Natural killer cell treated with Interleukin-12 subunit alpha and Interleukin-12 subunit beta and Interleukin-15 and Interleukin-18, amount 100 ng/mL, for 72 hours (primary cell): ENCODE measurements at places on chromosomes 3 and 15. TPM values are rescaled to one million over a fixed set of nuclear protein-coding genes. Genes with fewer than 3 reads are reported as not detected.
A peak's percentile ranks its signal among the peaks of the same experiment; 100 is the strongest.

DNA sequence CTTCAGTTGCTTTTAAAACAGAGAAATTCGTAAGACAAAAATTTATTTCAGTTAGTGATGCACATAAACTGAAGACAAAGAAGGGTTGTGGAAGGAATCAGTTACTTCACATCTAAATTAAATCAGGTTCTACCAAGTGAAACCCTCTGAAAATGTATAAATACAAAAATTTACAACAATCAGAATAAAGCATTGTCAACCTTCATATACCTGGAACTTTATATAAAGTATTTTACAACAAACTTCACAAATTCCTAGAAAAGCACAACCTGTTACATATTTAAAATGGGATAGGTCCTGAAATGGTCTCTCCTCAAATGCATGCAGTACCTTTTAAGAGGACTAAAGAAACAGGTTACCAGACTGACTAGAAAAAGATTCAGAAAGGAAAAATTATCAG is 26.9 kb downstream of the ATOSA start:
- H3K27me3 ChIP-seq, result no peaks in the 10 kb centered on the region
- H3K27ac ChIP-seq, result peak overlapping the region; percentile 58
- peak overlapping the region; percentile 71 for H3K4me3 ChIP-seq

- H3K27ac ChIP-seq, result no peak overlapping the region
- no peaks in the 10 kb centered on the region for H3K36me3 ChIP-seq
- no peak for DNase-seq
- no peak overlapping the region for H3K4me3 ChIP-seq
These were observed 263.9 kb downstream of the DIPK2A start for GRCh38 chr3:144235489-144235888.

- H3K4me3 ChIP-seq, result peak overlapping the region; percentile 46
- no peaks in the 10 kb centered on the region for H3K36me3 ChIP-seq
- no peak overlapping the region for H3K27ac ChIP-seq
- H3K27me3 ChIP-seq, result no peaks in the 10 kb centered on the region
These were observed 403.2 kb downstream of the ZBTB20 start for GRCh38 chr3:114743746-114744485.

- H3K27ac ChIP-seq, result no peak overlapping the region
- peaks cover 19% of the 10 kb centered on the region for H3K27me3 ChIP-seq
- H3K36me3 ChIP-seq, result no peaks in the 10 kb centered on the region
- no peaks in the 10 kb centered on the region for H3K4me1 ChIP-seq
- no peak for DNase-seq
These were observed 7.1 kb downstream of the COL8A1 start for GRCh38 chr3:99645277-99646106.

The IL12A gene
- 1.5 TPM for total RNA-seq

The TMCO5A gene
- not detected for total RNA-seq

The SLC22A13 gene
- 1.3 TPM for total RNA-seq

The IMPG2 gene
- total RNA-seq, result 0.45 TPM
